NCI-H1417 treated with DMSO at 0.1 percent for 48 hours (cell line): ENCODE measurements at places on chromosomes 11 and 22.

DNA sequence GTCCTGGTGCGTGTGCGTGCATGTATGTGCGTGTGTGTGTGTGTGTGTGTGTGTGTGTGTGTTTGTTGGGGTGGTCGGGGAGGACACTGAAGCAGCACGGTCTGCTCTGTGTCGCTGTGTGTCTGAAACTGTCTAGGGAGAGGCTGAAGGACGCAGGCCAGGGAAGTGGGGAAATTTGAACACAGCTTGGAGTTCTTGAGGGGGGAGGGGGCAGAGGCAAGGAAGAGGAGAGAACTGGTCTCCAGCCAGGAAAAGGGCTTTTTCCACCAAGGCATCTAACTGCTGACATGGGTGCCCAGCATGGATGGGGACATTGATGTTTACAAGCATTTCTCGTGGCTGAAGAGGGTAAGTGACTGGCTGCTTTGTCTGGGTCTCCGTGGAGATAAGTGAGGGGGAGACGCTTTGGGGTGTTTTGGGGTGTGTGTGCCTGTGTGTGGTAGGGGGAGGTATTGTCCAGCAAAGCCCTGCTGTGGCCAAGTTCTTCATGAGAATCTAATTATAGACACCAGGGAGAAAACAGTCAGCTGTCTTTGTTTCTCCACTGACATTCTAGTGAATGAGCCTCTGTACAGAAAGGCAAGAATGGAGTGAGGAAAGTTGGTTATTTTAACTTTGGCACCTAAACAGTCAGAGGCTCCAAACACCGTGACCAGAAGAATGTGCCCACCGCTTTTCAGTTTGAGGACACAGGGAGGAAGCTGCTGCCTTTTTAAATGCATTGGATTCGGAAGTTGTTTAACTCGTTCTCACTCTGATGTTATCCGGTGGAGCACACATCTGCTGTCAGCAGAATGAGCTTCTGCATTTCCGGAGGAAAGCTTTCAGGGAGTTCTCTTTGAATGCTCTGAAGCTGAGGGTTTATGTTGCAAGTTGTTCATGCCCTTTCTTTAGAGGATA is 63.7 kb downstream of the PPFIBP2 start:
- DNase-seq, result no peak

- no peak for DNase-seq
These were observed 82.3 kb downstream of the XRRA1 start for GRCh38 chr11:74866557-74866956.

DNA sequence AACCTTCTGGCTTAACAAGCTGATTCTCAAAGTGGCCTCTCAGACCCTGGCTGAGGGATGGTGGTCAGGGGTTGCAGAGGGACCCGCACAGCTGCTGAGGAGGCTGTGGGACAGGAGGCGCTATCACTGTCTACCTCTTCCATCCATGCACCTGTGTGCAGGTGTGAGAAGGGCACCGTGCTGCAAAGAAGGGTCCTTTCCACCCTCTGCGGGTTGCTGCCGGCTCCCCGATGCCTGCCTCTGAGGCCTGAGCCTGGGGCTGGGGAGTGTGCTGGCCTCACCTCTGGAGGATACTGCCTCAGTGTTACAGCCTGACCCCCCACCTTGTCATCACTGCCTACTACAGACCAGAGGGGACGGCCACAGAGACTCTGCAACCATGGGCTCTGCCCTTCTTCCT is 66.1 kb upstream of the B3GAT1 start:
- no peak for DNase-seq

- no peak for DNase-seq
These were observed 69.2 kb upstream of the OR9G4 start for GRCh38 chr11:56817661-56818060.

- no peak for DNase-seq
These were observed 20.6 kb downstream of the CYTH4 start for GRCh38 chr22:37302674-37303555.

DNA sequence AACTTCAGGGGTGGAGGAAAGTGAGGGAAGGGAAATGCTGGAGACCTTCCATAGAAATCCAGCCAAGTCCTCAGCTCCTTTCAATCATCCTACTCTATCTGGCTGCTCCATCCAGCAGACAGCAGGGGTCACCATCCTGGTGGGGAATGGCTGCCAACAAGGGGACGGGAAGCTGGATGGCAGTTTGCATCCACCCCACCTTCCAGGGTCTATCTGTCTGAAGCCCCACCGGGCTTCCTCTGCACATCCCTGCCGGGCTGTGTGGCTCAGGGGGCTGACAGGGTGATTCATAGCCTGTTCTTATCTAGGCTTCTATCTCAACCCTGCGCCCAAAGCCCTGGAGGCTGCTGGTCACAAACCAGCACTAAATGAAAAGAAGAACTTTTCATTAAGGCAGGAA is 1.1 kb downstream of the SYTL2 start:
- DNase-seq, result no peak

GRCh38 chr11:76062733-76063132 is 143.6 kb downstream of the WNT11 start:
- DNase-seq, result no peak

GRCh38 chr22:36191106-36191836 is 10.3 kb downstream of the APOL4 start:
- no peak for DNase-seq

DNA sequence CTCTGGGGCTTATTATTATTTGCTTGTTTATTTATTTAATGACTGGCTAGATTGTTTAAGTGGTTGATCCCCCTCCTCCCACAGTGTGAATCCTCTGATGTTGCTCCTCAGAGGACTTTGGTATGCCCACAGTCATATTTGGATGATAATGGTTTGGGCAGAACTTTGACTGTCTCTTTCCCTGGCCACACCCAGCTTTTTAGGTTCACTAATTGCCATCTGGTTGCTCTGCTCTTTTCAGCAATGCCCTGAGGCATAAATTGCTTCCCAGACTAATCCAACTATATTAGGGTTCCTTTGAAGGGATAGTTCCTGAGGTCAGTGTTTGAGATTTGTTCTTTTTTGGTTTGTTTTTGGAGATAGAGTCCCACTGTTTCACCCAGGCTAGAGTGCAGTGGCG is 99.3 kb upstream of the RRM1 start:
- no peak for DNase-seq

GRCh38 chr11:95697614-95698408 is 91.8 kb downstream of the FAM76B start:
- DNase-seq, result no peak

DNA sequence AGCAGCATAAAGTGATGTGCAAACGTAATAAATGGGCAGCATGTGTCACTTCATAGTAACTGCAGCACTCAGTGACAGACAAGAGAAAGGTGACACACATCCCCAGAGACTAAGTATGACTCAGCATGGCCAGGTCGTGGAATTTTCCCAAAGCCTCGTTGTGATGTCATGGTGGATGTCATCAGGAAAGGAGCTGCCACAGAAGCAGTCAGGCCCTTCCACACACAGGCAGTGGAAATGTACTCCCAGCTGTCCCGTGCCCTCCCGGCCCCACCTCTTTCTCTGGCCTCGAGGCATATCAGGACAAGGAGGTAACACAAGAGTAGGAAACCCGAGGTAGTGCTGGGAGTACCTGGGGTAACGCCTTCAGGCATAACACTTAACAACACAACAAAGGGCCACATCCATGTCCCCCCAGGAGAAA is 8.1 kb downstream of the PC start:
- DNase-seq, result no peak

DNA sequence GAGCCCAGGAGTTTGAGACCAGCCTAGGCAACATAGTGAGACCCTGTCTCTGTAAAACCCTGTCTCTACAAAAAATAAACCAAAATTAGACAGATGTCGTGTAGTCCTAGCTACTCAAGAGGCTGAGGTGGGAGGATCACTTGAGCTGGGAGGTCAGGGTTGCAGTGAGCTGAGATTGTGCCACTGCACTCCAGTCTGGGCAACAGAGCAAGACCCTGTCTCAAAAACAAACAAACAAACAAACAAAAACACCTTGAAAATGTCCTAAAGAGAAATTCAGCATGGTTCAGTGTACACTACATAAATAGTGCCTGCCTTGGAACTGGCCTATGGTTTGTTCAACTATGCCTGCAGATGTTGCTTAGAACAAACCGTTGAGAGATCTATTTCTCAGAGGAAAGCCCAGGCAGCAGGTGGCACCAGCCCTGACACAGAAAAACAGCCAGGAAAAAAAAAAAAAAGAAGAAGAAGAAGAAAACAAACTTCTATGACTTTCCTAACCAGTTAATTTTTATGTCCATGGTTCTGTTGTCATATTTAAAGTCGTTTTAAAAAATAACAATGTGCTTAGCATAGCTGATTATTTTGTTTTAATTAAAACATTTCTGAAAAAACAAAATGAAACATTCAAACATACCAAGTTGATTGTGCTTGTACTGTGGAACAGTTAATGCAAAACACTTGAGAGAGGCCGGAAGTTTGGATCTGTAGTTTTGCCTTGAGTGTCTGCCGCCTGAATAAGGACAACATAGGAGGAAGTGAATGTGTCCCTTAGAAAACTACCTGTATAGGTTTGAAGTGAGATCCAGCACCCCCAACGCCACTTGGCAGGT is 5.4 kb downstream of the KREMEN1 start:
- no peak for DNase-seq

GRCh38 chr11:19895776-19896175 is 183.1 kb downstream of the NAV2 start:
- DNase-seq, result no peak

DNA sequence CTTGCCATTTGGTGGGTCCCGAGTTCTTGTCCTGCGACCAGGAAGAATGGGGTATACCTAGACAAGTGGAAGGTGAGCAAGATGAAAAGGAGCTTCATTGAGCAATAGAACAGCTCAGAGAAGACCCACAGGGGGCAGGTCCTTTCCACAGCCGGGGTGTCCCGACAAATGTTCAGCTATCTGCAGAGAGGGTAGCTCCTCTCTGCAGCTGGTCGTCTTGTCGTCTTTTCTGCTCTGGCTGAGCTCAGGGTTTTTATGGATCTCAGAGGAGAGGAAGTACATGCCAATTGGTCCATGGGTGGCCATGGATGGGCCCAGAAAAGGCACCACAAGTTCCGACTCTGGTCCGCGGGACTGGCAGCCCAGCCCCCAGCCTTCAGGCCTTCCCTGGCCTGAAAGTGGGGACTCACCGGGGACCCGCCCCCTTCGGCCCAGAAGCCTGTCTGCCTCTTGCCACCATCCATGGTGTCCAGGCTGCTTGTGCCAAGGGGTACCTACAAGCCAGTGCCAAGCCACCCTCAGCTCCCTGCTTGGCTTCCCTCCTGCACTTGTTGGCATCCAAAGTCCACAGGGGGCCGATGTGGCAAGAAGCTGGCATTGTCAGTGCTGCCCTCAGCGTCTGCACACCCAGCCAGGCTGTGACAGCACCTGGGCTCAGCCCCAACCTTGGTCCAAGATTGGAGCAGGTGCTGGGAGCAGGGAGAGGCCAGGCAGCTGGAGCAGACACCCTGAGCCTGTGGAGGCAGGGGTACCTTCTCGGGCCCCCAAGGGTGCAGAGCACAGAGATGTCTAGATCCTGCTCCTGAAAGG is 438.9 kb downstream of the TBC1D22A start:
- DNase-seq, result no peak
